Esophagus muscularis mucosa (tissue), 4 donors: ENCODE measurements at places on chromosomes 6 and 20.

- no peak for DNase-seq
Measured at GRCh38 chr6:169956580-169956979, 205.2 kb downstream of the ERMARD start.

- no peak for DNase-seq
Measured at GRCh38 chr6:136084403-136084802, 165.7 kb downstream of the MTFR2 start.

DNA sequence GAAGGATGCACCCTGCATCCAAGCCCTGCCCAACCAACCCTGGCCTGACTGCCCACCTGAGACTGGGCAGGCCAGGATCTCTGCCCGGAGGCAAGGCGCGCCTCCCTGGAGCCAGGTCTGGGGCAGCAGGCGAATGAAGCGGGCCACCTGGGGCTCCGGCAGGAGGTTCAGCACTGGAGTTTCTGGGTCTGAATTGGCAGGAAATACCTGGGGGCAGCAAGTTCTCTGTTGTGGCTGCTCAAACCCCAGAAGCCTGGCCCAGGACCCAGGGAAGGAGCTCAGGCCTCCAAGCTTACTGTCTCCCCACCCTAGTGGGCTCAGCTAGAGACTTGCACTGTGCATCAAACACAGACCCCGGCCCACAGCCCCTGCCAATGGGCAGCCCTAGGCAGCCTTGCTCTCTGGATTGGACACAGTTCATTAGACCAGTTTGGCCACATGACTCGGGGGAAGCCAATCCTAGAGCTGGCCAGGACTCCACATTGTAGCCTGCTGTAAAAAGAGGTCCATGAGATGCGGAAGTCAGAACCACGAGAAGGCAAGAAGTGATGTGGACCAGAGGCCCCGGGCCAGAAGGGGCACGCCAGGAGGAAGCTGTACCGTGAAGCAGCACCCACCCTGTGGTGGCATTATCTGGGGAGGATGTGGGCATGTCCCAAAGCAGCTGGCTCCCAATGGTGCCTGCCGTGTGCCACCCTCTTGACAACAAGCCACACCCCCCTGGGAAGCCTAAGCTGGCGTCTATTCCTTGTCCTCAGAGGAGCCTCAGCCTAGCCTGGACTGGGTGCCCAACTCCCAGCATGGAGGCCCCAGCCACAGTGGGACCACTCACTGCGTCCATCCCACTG is 3.1 kb downstream of the CPXM1 start:
- no peak for DNase-seq

DNA sequence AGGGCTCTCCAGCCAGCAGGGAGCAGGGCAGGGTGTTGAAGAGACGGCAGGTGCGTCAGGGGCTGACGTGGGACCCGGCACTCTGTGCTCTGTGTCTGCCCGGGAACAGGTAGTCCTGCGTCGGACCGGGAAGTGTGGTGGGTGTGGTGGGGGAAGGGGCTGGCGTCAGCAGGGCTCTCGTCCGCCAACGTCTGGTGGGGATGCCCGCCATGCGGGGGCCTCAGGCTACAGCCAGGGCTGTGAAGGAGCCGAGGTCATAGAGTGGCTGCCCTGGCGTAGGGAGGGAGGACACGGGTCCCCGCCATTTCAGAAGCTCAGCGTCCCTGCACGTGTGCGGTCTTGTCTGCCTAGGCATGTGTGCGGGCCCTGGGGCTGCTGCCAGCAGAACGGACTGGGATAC is 25.3 kb downstream of the DNAJC5 start:
- DNase-seq, result no peak

DNA sequence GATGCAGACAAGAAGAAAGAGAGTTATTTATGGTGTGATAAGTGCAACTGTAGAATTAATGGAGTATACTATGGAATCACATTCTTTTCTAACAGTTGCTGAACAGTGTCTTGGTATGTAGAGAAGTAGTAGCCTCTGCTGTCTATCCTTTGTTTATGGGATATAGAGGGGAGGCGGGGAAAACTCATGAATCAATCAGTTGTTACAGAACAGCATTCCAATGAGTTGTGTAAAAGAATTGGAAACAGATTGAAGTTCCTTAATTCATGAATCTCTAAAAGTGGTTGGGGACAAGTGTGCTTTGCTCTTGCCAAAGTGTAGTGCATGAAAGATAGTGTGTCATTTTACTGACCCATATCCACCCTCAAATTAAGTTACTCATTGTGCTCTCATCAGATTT is 77.7 kb downstream of the FLRT3 start:
- no peak for DNase-seq

- no peak for DNase-seq
Measured at GRCh38 chr6:82257088-82257774, 9.7 kb upstream of the IBTK start.

GRCh38 chr6:14231501-14232280 is 114.1 kb downstream of the CD83 start:
- DNase-seq, result no peak

GRCh38 chr6:13432526-13433184 is 54.7 kb downstream of the GFOD1 start:
- DNase-seq, result no peak

- no peak for DNase-seq
Measured at GRCh38 chr6:36235862-36236261, 34.0 kb upstream of the PNPLA1 start.

DNA sequence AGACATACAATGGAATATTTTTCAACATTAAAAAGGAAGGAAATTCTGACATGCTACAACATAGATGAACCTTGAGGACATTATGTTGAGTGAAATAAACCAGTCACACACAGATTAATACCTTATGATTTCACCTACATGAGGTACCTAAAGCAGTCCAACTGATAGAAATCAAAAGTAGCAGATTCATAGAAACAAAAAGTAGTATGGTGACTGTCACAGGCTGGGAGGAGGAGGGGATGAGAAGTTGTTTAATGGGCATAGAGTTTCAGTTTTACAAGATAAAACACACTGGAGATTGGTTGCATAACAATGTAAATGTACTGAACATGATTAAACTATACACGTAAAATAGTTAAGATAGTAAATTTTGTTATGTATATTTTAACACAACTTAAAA is 48.5 kb upstream of the OLIG3 start:
- DNase-seq, result no peak

- DNase-seq, result no peak
Measured at GRCh38 chr6:157518397-157519250, 137.6 kb downstream of the ZDHHC14 start.

- no peak for DNase-seq
Measured at GRCh38 chr6:148565321-148565926, 181.4 kb upstream of the UST start.

DNA sequence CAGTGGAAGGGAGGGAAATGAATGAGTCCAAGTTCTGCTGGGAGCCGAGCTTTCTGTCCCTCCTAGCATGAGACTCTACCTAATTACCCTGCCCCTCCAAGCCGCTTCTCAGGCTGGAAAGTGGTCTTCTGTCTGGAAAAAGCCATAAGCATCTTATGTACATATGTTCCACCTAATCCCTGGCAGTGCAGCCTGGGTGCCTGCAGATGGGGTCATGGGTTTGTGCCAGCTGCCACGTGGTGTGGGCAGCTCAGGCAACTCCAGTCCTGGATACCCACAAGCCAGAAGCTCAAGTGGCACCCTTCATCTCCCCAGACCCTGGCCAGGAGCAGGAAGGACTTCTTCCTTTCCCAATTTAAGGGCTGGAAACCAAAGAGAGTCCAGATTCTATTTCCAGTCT is 253.1 kb downstream of the LY86 start:
- DNase-seq, result no peak

DNA sequence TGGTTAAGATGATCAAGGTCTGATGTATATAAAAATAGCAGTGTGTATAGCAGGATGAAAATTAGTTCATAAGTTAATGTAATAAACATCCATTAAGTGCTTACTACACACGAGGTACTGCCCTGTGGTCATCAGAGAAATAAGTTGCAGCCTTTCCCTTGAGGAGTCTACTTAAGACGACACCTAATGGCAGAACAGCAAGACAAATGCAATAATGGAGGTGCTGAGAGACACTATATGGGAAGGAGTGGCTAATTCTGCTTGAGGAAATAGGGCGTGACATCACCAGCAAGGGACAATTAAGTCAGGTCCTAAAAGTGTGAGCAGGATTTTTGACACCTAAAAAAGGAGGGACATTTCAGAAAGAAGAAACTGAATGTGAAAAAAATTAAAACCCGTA is 75.2 kb downstream of the BACH2 start:
- DNase-seq, result no peak

DNA sequence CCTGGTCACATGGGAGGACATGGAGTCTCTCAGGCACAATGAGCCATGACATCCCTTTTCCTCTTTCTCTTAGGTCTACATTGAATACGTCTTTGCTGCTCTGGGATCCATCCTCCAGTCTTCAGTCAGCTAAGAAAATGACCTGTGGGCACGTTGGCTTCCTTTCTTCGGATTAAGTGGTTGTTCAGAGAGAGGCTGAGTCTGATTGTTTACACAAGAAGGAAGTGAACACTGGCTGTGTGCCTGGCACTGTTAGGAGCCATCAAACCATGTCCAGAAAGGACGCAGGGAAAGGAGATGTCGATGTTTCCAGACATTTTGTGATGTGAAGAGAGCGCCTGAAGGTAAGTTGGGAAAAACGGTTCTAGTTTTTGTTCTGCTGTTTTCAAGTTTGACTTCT is 309.9 kb upstream of the CDYL start:
- DNase-seq, result no peak

- no peak for DNase-seq
Measured at GRCh38 chr6:129320892-129321291, 389.1 kb downstream of the ARHGAP18 start.

DNA sequence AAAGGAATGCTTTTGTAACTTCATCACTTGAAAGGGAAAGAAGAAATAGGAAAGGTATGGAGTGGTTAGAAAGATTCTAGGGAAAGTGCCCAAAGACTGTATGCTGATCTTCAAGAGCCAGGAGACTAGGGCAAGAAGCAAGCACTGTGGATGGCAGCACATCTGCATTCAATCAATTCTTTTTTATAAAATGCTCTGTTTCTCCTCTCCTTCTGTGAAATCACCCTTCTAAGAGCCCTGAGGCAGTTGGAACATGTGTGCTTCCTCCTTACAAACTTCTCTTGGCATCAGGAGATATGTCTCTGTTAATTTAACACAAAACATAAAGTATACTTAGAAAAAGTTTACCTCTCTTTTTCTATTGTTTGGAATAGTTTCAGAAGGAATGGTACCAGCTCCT is 1162.2 kb upstream of the GJE1 start:
- DNase-seq, result no peak

DNA sequence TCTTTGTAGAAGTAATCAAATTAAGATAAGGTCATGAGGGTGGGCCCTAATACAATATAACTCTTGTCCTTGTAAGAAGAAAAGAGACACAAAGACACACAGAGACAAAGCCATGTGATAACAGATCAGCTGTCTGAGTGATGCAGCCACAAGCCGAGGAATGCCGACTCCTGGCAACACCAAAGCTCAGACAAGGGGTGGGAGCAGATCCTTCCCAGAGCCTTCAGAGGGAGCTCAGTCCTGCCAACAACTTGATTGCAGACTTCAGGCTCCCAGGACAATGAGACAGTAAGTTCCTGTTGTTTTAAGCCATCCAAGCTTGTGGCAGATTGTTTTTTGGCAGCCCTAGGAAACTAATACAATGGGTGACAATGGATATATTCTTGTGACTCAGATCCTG is 325.0 kb upstream of the AGPAT4 start:
- no peak for DNase-seq

- no peak for DNase-seq
Measured at GRCh38 chr20:58515233-58516212, at the start of gene APCDD1L. Gene APCDD1L, minus strand, starts transcription at chr20:58515399. Its CDS starts 692 bp downstream, at chr20:58514707.

DNA sequence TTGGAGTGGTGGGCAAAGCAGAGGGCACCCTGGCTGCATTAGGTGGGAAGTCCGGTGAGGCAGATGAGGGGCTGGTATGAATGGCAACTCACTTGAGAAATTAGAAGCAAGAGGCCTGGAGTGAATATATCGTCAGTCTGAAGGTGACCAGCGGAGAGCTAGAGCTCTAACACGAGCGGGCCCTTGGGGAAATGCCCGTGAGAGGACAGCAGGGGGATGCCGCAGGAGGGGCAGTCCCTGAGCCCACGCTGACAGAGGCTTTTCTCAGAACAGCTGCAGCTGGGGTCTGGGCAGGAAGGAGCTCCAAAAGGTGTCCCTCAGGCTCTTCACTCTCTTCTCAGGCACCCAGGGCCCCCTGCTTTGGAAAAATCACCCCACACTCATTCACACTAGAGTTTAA is 32.0 kb upstream of the CD93 start:
- no peak for DNase-seq

- no peak for DNase-seq
Measured at GRCh38 chr6:26092443-26092842, 5.2 kb downstream of the HFE start.

GRCh38 chr20:53625311-53626129 is 31.9 kb upstream of the ZNF217 start:
- no peak for DNase-seq

DNA sequence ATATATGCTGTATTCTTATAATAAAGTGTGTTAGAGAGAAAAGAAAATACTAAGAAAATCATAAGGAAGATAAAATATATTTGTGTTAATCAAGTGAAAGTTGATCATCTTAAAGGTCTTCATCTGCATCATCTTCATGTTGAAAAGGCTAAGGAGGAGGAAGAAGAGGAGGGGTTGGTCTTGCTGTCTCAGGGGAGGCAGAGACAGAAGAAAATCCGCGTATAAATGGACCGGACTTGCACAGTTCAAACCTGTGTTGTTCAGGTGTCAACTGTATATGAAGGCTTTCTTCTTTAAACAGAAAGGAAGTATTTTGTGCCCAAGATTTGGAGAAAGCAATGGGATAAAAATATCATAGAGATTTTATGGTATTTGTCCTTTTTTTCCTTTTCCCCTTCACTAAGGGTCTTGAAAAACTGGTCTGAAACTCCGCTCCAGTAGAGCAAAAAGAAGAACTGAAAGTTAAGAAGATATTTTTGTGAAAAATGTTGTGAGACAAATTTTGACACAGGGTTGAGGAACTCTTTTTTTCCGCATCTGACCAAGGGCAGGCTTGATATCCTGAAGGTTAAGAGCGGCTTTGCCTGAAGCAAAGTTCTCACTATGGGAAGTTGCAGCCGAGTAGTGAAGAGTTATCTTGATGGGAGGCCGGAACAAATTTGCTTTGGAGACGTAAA is 350.7 kb downstream of the LAMA2 start:
- DNase-seq, result no peak

DNA sequence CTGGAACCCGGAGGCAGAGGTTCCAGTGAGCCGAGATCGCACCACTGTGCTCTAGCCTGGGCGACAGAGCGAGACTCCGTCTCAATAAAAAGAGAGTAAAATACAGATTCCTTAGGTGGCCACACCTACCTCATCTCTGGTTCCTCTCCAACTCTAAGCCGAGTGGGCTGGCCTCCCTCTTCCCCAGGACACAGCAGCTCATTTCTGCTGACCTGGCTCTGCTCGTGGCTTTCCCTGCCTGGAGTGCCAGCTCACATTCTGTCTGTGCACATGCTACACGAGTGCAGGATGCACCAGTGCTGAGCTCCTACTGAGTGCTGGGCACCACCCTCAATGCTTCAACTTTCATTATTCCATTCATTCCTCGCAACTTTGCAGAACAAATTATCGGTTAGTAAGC is 28.8 kb downstream of the EFCAB8 start:
- no peak for DNase-seq

- DNase-seq, result no peak
Measured at GRCh38 chr6:155495011-155495768, 39.6 kb upstream of the NOX3 start.

GRCh38 chr20:49562311-49563014 is 5.5 kb downstream of the PTGIS start:
- no peak for DNase-seq
